ENCODE measurements at places on chromosomes 3 and 15. TPM values are rescaled to one million over a fixed set of nuclear protein-coding genes. Genes with fewer than 3 reads are reported as not detected.

GRCh38 chr3:169241630-169241990 lies 421.9 kb downstream of the MECOM start:
- DNase-seq: no peak
- peak overlapping the region; percentile 73 for H3K4me3 ChIP-seq

TNNC1 gene
- total RNA-seq: 4.6 TPM

GRCh38 chr15:58490086-58490887 lies 58.5 kb downstream of the LIPC start:
- DNase-seq: no peak
- H3K27ac ChIP-seq: no peak overlapping the region
- peaks cover 20% of the 10 kb centered on the region for H3K4me1 ChIP-seq

DNA sequence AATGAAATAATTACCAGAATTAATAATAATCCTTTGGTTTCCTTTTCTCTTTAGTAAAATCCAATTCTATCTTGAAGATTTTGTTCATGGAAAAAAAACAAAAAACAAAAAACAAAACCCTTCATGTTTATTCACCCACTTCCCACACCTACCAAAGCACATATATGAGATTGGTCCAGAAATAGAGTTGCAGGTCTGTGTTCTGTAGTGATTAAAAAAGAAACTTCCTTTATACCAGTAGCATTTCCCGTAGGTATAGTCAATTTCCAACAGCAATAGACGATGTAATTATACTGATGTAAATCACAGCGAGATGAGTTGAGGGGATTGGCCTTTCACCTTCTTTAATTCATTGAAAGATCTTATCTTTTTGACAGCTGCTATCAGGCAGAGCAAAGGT lies 194.6 kb downstream of the SOX2 start:
- no peaks in the 10 kb centered on the region for H3K36me3 ChIP-seq
- no peaks in the 10 kb centered on the region for H3K4me1 ChIP-seq
- no peak for DNase-seq
- no peak overlapping the region for H3K4me3 ChIP-seq
- peaks cover 9% of the 10 kb centered on the region for H3K27me3 ChIP-seq

GRCh38 chr3:150826466-150827282 lies 63.7 kb upstream of the SIAH2 start:
- DNase-seq: no peak
- H3K4me1 ChIP-seq: peaks cover 8% of the 10 kb centered on the region
- H3K27me3 ChIP-seq: no peaks in the 10 kb centered on the region
- no peaks in the 10 kb centered on the region for H3K36me3 ChIP-seq
- H3K27ac ChIP-seq: no peak overlapping the region
- H3K4me3 ChIP-seq: no peak overlapping the region

DNA sequence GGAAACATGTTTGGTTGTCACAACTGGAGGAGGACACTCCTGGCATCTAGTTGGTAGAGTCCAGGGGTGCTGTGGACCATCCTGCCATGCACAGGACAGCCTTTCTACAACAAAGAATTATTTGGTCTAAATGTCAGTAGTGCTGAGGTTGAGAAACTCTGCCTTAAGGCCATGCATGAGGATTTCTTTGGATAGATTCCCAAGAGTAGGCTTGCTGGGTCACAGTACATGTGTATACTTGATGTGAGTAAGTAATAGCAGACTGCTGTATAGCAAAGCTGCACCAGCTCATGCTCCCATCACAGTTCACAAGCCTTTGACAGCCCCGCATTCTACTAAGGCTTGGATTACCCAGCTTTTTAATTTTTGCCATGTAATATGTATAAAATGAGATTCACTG lies 151.3 kb downstream of the MFSD1 start:
- no peak overlapping the region for H3K27ac ChIP-seq
- no peaks in the 10 kb centered on the region for H3K36me3 ChIP-seq
- no peak overlapping the region for H3K4me3 ChIP-seq
- no peak for DNase-seq
- peaks cover 3% of the 10 kb centered on the region for H3K27me3 ChIP-seq
- H3K4me1 ChIP-seq: no peaks in the 10 kb centered on the region

DNA sequence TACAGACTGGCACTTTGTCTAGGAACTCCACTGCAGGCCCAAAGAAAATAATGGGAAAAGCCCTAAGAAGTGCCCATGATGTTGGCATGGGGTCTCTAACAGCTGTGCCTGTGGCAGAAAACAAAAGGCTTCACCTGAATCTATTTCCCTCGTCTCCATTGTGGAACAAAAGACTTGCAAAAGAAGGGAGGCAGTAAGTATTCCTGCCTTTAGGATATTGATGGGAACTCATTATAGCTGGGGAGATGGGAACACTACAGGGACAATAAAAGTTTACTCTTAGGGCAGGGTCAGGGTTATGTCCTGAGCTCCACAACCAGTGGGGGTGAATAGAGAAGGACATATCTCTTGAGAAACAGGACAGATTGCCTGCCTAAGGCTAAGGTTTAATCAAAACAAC lies 930.6 kb upstream of the EPHA6 start:
- DNase-seq: no peak
- no peaks in the 10 kb centered on the region for H3K27me3 ChIP-seq
- H3K27ac ChIP-seq: no peak overlapping the region
- no peak overlapping the region for H3K4me3 ChIP-seq
- no peaks in the 10 kb centered on the region for H3K36me3 ChIP-seq

DNA sequence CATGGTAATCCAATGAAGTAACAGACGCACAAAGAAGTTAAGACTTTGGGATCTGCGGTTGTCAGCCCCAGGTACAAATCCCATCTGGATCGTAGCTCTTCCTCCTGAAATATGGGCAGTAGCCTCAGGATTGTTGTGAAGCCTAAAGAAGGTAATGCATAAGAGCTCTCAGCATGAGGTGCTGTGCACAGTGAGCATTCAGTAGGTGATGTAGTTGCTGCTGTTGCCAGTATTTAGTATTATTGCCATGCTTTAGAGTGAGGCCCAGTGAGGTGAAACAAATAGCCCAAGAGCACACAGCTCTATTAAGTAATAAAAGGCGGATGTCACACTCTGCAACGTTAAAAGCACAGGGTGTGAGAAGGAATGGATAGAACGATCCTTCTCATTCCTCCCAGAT lies 225.7 kb downstream of the GABRG3 start:
- no peak overlapping the region for H3K4me3 ChIP-seq
- no peak overlapping the region for H3K27ac ChIP-seq
- no peaks in the 10 kb centered on the region for H3K36me3 ChIP-seq
- peaks cover 15% of the 10 kb centered on the region for H3K27me3 ChIP-seq
- no peak for DNase-seq

CTXN2 gene
- 0.25 TPM for total RNA-seq

- no peak for DNase-seq
- H3K4me1 ChIP-seq: peaks cover 47% of the 10 kb centered on the region
- H3K27me3 ChIP-seq: no peaks in the 10 kb centered on the region
- no peaks in the 10 kb centered on the region for H3K36me3 ChIP-seq
Observed at GRCh38 chr15:39640665-39641064, 59.8 kb downstream of the THBS1 start.

PAQR9 gene
- 0.18 TPM for total RNA-seq

DNA sequence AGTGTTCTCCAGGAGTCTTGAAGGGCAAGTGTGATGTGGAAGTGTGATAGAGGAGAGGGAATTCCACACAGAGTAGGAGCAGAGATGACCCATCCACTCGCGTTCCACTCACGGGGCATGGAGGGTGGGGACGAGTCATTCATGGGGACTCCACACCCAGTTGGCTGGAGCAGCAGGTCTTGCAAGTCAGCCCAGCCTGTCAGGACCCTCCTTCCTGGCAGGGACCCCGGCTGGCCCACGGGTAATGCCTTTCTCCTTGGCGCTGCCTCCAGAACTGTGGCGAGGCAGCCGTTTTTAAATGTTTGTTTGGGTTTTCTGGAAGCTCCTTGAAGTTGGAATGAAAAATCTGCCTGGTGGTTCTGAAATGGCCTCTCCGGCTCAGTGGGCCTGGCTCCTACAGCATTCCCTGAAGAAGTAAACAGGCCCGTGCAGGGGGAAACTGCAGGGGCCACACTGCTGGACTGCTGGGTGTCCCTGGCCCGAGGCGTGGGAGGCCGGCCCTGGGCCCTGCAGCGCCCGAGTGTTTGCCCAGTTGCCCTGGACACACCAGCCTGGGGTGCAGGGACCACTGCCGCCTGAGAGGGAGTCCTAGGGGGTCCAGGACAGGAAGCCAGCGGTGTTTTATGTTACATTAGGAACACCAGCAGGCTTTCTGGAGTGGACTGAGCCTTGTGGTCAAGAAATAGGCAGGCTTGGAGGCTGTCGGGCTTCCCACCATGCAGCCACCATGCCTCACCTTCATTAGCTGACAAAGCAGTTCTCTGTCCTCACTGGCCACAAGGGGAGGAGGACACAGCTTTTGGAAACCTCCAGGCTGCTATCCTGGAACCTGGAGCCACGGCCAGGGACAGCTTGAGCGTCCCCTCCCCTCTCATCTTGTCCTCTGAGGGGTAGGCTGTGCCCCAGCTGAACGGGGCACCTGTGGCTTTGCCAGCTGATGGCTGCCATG lies 61.3 kb downstream of the CEMIP start:
- H3K4me3 ChIP-seq: no peak overlapping the region
- H3K36me3 ChIP-seq: no peaks in the 10 kb centered on the region
- DNase-seq: no peak
- H3K27me3 ChIP-seq: peaks cover 53% of the 10 kb centered on the region
- H3K27ac ChIP-seq: no peak overlapping the region

DNA sequence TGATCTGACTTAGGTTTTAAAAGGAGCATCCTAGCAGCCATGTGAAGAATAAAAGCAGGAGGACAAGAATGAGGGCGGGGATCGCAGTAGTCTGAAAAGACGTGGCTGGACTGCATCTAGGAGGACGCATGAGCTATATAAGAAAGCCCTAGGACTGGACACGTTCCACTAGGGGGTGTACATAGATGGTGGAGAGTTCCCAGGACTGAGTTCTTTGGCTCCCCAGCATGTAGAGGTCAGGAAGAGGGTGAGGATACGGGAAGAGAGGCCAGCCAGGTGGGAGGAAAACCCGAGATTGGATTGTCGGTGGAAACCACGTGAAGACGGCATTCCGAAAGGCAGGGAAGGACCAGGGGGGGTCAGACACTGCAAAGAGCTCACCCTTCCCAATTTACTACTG lies 64.2 kb upstream of the CFAP161 start:
- no peak for DNase-seq
- H3K4me3 ChIP-seq: no peak overlapping the region
- H3K4me1 ChIP-seq: no peaks in the 10 kb centered on the region
- no peaks in the 10 kb centered on the region for H3K36me3 ChIP-seq
- H3K27ac ChIP-seq: no peak overlapping the region

ANKUB1 gene
- total RNA-seq: not detected

- no peak for DNase-seq
- H3K4me3 ChIP-seq: no peak overlapping the region
- peaks cover 5% of the 10 kb centered on the region for H3K4me1 ChIP-seq
- peaks cover 7% of the 10 kb centered on the region for H3K27me3 ChIP-seq
Observed at GRCh38 chr3:66427951-66428474, 72.8 kb downstream of the LRIG1 start.

MINDY2 gene
- total RNA-seq: 29.3 TPM

GRCh38 chr3:12395349-12396012 lies 88.8 kb upstream of the TSEN2 start:
- H3K36me3 ChIP-seq: no peaks in the 10 kb centered on the region
- no peak overlapping the region for H3K4me3 ChIP-seq
- no peak for DNase-seq
- no peak overlapping the region for H3K27ac ChIP-seq

GRCh38 chr15:51846066-51846462 lies 16.6 kb downstream of the TMOD3 start:
- H3K36me3 ChIP-seq: peaks cover 4% of the 10 kb centered on the region
- H3K27me3 ChIP-seq: no peaks in the 10 kb centered on the region

UBE2E2 gene
- 47.0 TPM for total RNA-seq

DNA sequence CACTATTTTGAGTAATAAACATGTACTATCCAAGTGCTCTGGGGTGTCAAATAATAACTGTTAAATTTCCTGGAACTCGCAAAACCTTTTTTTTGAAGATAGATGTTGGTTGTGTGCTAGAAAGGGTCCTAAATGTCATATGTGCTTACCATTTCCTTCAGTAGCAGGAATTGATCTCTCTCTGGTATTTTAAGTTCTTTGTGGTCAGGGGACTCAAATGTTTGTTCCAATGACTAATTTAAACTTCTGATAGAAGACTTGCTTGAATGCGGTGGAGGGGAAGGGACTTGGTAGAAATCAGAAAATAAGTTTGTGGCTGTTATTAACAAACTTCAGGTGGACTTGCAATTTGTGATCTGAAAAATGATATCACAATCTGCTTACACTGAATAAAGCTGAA lies 26.8 kb downstream of the ARIH2 start:
- H3K4me3 ChIP-seq: no peak overlapping the region
- no peak for DNase-seq
- peaks cover 14% of the 10 kb centered on the region for H3K4me1 ChIP-seq
- no peak overlapping the region for H3K27ac ChIP-seq
- peaks cover 9% of the 10 kb centered on the region for H3K36me3 ChIP-seq
- no peaks in the 10 kb centered on the region for H3K27me3 ChIP-seq

GJD2 gene
- not detected for total RNA-seq

GRCh38 chr3:20405744-20406143 lies 219.7 kb upstream of the SGO1 start:
- H3K27ac ChIP-seq: no peak overlapping the region
- H3K27me3 ChIP-seq: no peaks in the 10 kb centered on the region
- H3K36me3 ChIP-seq: no peaks in the 10 kb centered on the region
- DNase-seq: no peak
- H3K4me3 ChIP-seq: no peak overlapping the region
- peaks cover 22% of the 10 kb centered on the region for H3K4me1 ChIP-seq

TGM5 gene
- not detected for total RNA-seq

- H3K4me3 ChIP-seq: no peak overlapping the region
- no peak overlapping the region for H3K27ac ChIP-seq
- no peak for DNase-seq
- peaks cover 12% of the 10 kb centered on the region for H3K4me1 ChIP-seq
- H3K36me3 ChIP-seq: no peaks in the 10 kb centered on the region
- H3K27me3 ChIP-seq: no peaks in the 10 kb centered on the region
Observed at GRCh38 chr3:104731074-104731473, 635.6 kb upstream of the ALCAM start.

GRCh38 chr15:75371486-75371885 lies 3.1 kb upstream of the MAN2C1 start:
- no peaks in the 10 kb centered on the region for H3K27me3 ChIP-seq
- peaks cover 36% of the 10 kb centered on the region for H3K36me3 ChIP-seq
- H3K4me3 ChIP-seq: no peak overlapping the region
- H3K4me1 ChIP-seq: peaks cover 14% of the 10 kb centered on the region
- DNase-seq: no peak

DNA sequence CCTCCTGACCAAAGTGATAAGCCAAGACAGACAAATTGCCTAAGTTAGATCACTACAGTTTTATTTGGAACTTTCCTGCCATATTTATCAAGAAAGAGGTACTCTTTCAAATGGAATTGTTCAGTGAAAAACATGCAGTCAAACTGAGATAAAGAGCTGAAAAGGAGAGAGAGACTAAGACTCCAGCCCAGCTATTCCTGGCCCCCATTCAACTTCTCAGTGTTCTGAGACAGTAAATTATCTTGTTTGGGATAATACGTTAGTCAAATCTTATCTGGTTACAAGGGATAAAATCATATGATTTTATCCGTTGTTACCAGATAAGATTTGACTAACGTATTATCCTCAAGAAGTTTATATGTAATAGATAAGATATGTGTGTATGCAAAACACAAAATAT lies 67.6 kb upstream of the CMC1 start:
- H3K27ac ChIP-seq: no peak overlapping the region
- H3K27me3 ChIP-seq: peaks cover 14% of the 10 kb centered on the region
- H3K4me3 ChIP-seq: no peak overlapping the region
- peaks cover 3% of the 10 kb centered on the region for H3K4me1 ChIP-seq
- DNase-seq: no peak

- H3K4me1 ChIP-seq: peaks cover 7% of the 10 kb centered on the region
- peaks cover 27% of the 10 kb centered on the region for H3K36me3 ChIP-seq
- H3K27ac ChIP-seq: no peak overlapping the region
Observed at GRCh38 chr3:11820531-11821041, 26.1 kb downstream of the TAMM41 start.

All from mesothelial cell of epicardium (in vitro differentiated cells).